Osteocyte (in vitro differentiated cells): ENCODE measurements at places on chromosomes 12 and 14. TPM values are rescaled to one million over a fixed set of nuclear protein-coding genes. Genes with fewer than 3 reads are reported as not detected.

DNA sequence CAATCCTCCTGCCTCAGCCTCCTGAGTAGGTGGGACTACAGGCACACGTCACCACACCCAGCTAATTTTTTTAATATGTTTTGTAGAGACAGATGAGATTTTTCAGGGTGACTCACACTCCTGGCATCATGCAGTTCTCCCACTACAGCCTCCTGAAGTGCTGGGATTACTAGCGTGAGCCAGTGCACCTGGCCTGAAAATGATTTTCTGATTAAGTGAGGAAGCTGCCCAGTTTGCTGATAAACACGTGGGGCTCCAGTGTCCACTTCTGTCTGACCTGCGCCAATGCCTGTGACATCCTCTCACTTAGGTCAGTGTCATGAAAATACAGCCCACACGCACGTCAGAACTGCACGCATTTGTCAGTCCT, 37.0 kb upstream of the SFSWAP start:
- no peak overlapping the region for H3K4me3 ChIP-seq
- H3K27ac ChIP-seq, result no peak overlapping the region
- no peaks in the 10 kb centered on the region for H3K36me3 ChIP-seq
- DNase-seq, result peak; percentile 27
- no peaks in the 10 kb centered on the region for H3K4me1 ChIP-seq

Gene NEMP1
- total RNA-seq, result 12.1 and 14.5 TPM in 2 replicates

GRCh38 chr14:93055651-93056115, 60.0 kb downstream of the ITPK1 start:
- no peaks in the 10 kb centered on the region for H3K36me3 ChIP-seq
- no peak for DNase-seq
- no peak overlapping the region for H3K27ac ChIP-seq
- no peaks in the 10 kb centered on the region for H3K27me3 ChIP-seq
- H3K4me3 ChIP-seq, result no peak overlapping the region
- H3K4me1 ChIP-seq, result peaks cover 12% of the 10 kb centered on the region

GRCh38 chr12:62900686-62901272, 34.2 kb downstream of the PPM1H start:
- H3K4me3 ChIP-seq, result no peak overlapping the region
- peaks cover 59% of the 10 kb centered on the region for H3K4me1 ChIP-seq
- H3K27me3 ChIP-seq, result no peaks in the 10 kb centered on the region

- H3K27ac ChIP-seq, result no peak overlapping the region
- peaks cover 78% of the 10 kb centered on the region for H3K4me1 ChIP-seq
- H3K36me3 ChIP-seq, result peaks cover 2% of the 10 kb centered on the region
- no peak overlapping the region for H3K4me3 ChIP-seq
- no peak for DNase-seq
- no peaks in the 10 kb centered on the region for H3K27me3 ChIP-seq
Measured at GRCh38 chr12:20376984-20377383, 8.6 kb downstream of the PDE3A start.

GRCh38 chr14:90079576-90079975, 17.8 kb downstream of the KCNK13 start:
- peaks cover 61% of the 10 kb centered on the region for H3K27me3 ChIP-seq
- no peaks in the 10 kb centered on the region for H3K4me1 ChIP-seq
- DNase-seq, result no peak

Gene TMEM63C
- 0.11 and 0.39 TPM in 2 replicates for total RNA-seq

Gene MMP19
- 14.3 and 15.1 TPM in 2 replicates for total RNA-seq

DNA sequence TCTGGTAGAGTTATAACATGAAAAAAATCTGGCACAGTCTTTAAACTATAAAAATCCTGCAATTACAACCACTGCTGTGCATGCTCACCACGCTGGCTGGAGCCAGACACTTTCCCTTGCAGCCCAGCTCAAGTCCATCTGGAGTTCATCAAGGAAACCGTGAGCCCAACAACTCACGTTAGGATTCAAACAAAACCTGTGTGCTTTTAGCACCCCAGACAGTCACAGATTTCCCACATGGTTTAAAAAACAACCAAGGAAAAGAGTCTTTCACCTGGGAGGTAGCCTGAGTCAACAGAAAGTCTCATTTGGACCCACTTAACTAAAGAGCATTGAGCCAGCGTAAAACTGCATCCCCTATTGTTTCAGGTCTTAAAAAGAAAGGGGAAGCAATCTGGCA, 4.7 kb downstream of the LRIG3 start:
- H3K27me3 ChIP-seq, result no peaks in the 10 kb centered on the region
- no peak for DNase-seq
- peak overlapping the region; percentile 97 for H3K27ac ChIP-seq
- H3K4me1 ChIP-seq, result peaks cover 60% of the 10 kb centered on the region
- H3K36me3 ChIP-seq, result peaks cover 53% of the 10 kb centered on the region

DNA sequence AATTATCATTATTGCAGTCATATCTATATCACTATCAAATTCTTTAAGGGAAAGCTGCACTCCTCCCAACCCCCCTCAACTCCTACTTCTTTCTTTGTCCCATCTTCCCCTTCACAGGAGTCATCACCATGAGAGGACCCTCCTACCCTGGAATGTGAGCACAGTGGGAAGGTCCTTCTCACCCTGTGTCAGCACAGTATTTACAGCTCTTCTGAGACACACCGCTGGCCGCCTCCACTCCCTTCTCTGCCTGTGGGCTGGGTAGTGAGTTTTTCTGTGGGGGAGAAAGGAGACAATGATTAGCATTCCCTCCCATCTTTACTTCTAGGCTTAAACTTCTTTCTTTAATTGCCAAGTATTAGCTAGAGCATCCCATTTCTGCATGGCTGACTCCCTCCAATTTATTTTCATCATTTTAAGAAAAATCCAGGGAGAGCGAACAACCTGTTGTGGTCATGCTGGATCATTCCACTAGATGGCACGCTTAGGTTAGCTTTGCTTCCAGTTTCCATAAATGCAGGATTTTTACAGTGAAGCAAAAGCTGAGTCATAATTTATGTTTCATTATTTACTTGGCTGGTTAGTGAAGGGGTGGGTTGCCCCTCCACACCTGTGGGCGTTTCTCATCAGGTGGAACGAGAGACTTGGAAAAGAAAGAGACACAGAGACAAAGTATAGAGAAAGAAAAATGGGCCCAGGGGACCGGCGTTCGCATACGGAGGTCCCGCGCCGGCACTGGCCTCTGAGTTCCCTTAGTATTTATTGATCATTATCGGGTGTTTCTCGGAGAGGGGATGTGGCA, 188.5 kb downstream of the ALX1 start:
- H3K36me3 ChIP-seq, result no peaks in the 10 kb centered on the region
- H3K4me3 ChIP-seq, result peak overlapping the region; percentile 71
- peaks cover 18% of the 10 kb centered on the region for H3K27me3 ChIP-seq
- peak overlapping the region; percentile 52 for H3K27ac ChIP-seq
- peaks cover 9% of the 10 kb centered on the region for H3K4me1 ChIP-seq

Gene GOLGA3
- 104 and 114 TPM in 2 replicates for total RNA-seq

GRCh38 chr12:70609203-70609602, 28.0 kb downstream of the PTPRB start:
- peaks cover 59% of the 10 kb centered on the region for H3K27me3 ChIP-seq
- no peak overlapping the region for H3K27ac ChIP-seq
- peak overlapping the region; percentile 74 for H3K4me3 ChIP-seq

DNA sequence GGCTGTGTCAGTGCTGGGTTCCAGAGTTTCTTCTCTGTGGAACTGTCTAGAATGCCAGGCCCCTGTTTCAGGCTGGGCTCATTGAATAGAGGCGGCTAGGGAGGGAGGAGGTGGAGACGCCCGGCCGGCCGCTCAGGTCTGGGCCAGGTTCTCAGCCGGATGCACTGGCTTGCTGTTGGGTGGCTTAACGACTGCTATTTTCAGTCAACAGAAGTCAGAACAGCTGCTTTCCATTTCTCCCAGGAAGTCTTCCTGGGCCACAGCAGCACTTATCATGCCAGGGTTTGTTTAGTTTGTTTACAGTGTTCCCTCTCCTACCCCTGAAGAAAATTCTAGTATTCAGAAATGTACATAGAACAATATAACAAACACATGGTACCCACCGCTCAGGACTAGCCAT, 26.0 kb upstream of the VPS37B start:
- no peaks in the 10 kb centered on the region for H3K27me3 ChIP-seq
- H3K4me3 ChIP-seq, result no peak overlapping the region
- H3K27ac ChIP-seq, result no peak overlapping the region
- DNase-seq, result no peak
- peaks cover 22% of the 10 kb centered on the region for H3K4me1 ChIP-seq

Gene CHST11
- 7.5 and 8.2 TPM in 2 replicates for total RNA-seq

- H3K27me3 ChIP-seq, result peaks cover 25% of the 10 kb centered on the region
- H3K4me1 ChIP-seq, result peaks cover 8% of the 10 kb centered on the region
Measured at GRCh38 chr12:7046383-7047105, 14.0 kb upstream of the C1S start.

GRCh38 chr14:63404906-63405305, 86.2 kb upstream of the GPHB5 start:
- no peak for DNase-seq
- no peaks in the 10 kb centered on the region for H3K4me1 ChIP-seq
- no peak overlapping the region for H3K27ac ChIP-seq
- H3K27me3 ChIP-seq, result no peaks in the 10 kb centered on the region

Gene GPR162
- 11.5 and 12.0 TPM in 2 replicates for total RNA-seq

DNA sequence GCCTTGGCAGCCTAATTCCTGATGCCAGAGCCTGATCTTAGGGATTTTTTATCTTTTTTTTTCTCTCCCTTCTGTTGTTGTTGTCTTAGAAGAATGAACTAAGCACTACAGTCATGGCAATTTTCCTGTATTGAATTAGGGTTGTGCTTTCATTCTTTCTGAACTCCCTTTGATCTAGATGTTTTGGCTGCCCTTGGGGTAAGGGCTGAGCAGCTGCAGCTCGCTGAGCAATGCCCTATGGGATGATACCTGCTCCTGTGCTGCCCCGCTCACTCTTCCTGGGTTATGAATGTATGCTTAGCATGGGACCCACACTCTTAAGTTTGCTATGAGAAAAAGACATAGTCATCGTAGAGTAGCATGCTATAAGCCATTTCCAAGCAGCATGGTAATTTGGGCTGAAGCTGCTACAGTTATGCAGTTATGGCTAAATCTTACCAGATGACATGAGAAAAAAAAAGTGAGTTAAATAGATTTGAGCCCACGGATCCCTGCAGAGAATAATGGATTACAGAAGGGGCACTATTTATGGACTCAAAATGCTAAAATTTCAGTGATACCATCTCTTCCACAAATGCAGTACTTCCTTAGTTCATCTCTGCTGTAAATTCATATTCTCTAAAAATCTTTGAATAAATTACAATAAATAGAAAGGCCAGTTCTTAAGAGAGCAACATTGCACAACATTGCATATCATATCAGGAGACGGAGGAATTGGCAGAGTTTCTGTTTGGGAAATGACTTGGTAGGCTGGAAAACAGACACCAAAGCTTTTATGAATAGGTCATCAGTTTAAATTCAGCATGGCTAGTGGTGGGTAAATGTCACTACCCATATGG, 79.2 kb upstream of the PTHLH start:
- H3K4me1 ChIP-seq, result no peaks in the 10 kb centered on the region
- no peaks in the 10 kb centered on the region for H3K36me3 ChIP-seq
- no peak overlapping the region for H3K27ac ChIP-seq
- H3K4me3 ChIP-seq, result no peak overlapping the region

Gene MYF6
- not detected in 2 replicates for total RNA-seq

DNA sequence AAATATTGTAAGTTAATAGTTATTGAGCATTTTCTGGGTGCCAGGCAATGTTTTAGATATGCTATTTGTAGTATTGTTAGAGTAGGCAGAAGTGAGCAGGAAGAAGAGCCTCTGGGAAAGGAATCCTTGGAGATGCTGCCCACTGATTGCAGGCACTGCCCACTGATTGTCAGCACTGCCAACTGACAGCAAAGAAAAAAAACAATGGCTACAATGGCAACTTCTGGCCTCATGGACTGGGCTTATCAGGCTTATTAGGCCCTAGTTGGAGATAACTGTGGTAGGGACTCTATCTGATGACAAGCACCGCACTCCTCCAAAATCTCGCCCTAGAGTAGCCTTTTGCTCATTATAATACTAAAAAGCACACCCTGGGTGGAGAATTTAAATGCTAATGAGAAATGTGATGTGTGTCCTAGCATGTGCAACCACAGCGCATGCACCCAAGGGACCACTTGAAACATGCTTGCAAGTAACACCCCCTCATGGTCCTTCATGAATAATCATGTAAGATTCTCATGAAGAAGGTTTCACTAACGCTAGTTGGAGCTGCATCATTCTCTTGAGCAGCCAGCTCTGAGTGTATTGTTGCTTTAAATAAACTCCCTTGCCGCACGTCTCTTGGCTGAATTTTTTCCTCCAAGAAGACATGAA, 103.5 kb upstream of the PPP4R3A start:
- H3K27me3 ChIP-seq, result no peaks in the 10 kb centered on the region
- H3K27ac ChIP-seq, result no peak overlapping the region
- no peaks in the 10 kb centered on the region for H3K36me3 ChIP-seq

Gene TAS2R30
- 2.6 and 3.4 TPM in 2 replicates for total RNA-seq

Gene IFNG-AS1
- not detected in 2 replicates for total RNA-seq

Gene FGF23
- total RNA-seq, result not detected in 2 replicates

DNA sequence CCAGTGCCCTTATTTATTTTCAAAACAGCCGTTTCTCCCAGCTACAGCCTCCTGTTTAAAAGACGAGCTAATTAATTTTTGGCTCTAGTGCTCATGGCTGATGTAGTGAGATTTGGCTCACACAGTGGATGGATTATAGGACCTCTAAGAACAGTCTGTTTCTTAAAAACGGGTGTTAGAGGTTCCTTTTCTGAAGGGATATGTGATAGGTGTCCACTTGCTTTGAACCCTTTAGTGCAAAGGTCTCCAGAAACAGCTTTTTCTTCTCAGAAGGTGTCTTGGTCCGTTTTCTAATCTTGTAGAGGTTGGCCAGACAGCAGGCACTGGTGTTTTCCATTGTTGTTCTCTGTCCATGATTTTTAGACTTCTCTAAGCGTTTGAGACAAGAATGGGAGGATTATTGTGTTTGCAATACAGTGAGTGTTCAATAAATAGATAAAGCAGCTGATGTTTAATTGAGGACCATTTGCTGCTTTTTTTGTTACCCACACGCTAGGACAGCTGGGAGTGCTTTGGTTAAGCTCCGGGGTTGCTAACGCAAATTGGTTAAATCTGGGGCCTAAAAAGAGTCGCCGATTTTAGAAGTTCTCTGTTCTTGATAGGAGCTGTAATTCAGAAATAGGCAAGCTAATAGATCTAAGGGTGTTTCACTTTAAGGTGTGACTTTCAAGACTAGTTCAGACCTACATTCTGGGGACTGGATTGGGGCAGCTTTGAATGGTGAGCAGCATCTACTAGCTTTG, 1.0 kb downstream of the BORCS5 start:
- H3K4me3 ChIP-seq, result peak overlapping the region; percentile 91
- H3K27me3 ChIP-seq, result no peaks in the 10 kb centered on the region
- H3K4me1 ChIP-seq, result peaks cover 23% of the 10 kb centered on the region
- DNase-seq, result no peak

GRCh38 chr12:3087758-3088650, 10.8 kb downstream of the TSPAN9 start:
- no peak overlapping the region for H3K27ac ChIP-seq
- no peak for DNase-seq
- peaks cover 37% of the 10 kb centered on the region for H3K36me3 ChIP-seq

GRCh38 chr14:73477618-73478266, 13.0 kb upstream of the RIOX1 start:
- no peaks in the 10 kb centered on the region for H3K36me3 ChIP-seq
- H3K4me1 ChIP-seq, result no peaks in the 10 kb centered on the region
- H3K27me3 ChIP-seq, result no peaks in the 10 kb centered on the region
- H3K4me3 ChIP-seq, result no peak overlapping the region

- H3K4me1 ChIP-seq, result no peaks in the 10 kb centered on the region
- no peak overlapping the region for H3K4me3 ChIP-seq
- DNase-seq, result no peak
- H3K36me3 ChIP-seq, result no peaks in the 10 kb centered on the region
Measured at GRCh38 chr14:99350751-99351150, 78.8 kb upstream of the BCL11B start.
